ENCODE measurements at places on chromosomes 12 and 14.

- H3K27me3 ChIP-seq: peaks cover 79% of the 10 kb centered on the region
- peaks cover 8% of the 10 kb centered on the region for H3K4me1 ChIP-seq
- DNase-seq: no peak
- peak overlapping the region; percentile 17 for H3K27ac ChIP-seq
- H3K4me3 ChIP-seq: no peak overlapping the region
- H3K36me3 ChIP-seq: peaks cover 7% of the 10 kb centered on the region
These were observed 2.7 kb downstream of the OTX2 start for GRCh38 chr14:56807386-56808109.

DNA sequence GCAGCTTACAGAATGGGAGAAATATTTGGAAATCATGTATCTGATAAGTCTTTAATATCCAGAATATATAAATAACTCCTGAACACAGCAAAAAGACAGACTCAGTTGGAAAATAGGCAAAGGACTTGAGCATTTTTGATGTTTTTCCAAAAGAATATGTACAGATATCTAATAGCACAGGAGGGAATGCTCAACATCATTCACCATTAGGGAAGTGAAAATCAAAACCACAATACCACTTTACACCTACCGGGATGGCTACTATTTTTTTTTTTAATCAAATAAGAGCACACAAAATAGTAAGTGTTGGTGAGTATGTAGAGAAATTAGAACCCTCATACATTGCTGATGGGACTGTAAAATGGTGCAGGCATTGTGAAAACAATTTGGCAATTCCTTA, 75.6 kb downstream of the ANO6 start:
- DNase-seq: no peak
- H3K4me1 ChIP-seq: peaks cover 8% of the 10 kb centered on the region
- no peak overlapping the region for H3K4me3 ChIP-seq
- no peaks in the 10 kb centered on the region for H3K27me3 ChIP-seq
- no peak overlapping the region for H3K27ac ChIP-seq
- no peaks in the 10 kb centered on the region for H3K36me3 ChIP-seq

DNA sequence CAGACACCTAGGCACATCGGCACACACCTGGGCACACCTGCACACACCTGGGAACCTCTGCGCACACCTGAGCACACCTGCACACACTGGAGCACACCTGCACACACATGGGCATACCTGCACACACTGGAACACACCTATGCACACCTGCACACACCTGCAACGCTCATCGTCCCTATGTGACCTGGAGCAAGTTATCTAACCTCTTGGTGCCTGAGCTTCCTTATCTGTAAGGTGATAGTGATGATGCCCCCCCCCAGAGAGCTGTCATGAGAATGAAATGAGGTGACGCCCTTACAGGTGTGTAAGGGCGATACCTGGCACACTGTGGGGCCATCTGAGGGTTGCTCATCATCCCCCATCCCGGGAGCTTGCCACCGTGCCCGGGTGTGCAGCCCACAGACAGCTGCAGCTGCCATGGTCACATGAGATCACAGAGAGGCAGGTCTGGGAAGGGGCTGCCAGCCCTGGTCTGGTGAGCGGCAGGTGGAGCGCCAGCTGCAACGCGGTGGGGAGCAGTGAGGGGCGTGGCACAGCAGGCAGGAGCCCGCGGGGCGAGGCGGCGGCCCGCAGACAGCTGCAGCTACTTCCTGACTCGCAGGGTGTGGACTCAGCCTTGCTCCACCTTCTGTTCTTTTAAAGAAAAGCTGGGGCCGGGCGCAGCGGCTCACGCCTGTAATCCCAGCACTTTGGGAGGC, 59.9 kb upstream of the FBRSL1 start:
- no peaks in the 10 kb centered on the region for H3K27me3 ChIP-seq
- peak overlapping the region; percentile 77 for H3K4me3 ChIP-seq
- peak; percentile 58 for DNase-seq
- no peaks in the 10 kb centered on the region for H3K36me3 ChIP-seq
- peak overlapping the region; percentile 78 for H3K27ac ChIP-seq

DNA sequence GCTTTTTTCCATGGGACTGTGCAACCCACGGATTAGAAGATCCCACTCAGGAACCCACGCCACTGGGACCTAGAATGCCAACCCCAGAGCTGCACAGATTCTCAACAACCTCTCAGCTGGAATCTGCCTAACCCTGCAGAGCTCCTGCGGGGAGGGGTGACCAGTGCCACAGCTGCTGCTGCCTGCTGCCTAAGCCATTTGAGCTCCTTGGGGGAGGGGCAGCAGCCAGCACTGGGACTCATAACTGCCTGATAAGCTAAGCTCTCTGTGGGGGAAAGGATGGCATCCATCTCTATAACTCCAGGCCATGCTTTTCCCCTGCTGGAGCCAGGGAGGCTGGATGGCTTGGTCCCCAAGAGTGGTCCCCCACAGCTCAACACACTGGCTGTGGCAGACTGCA, 182.8 kb downstream of the SLC5A8 start:
- no peaks in the 10 kb centered on the region for H3K4me1 ChIP-seq
- no peak overlapping the region for H3K27ac ChIP-seq
- no peak overlapping the region for H3K4me3 ChIP-seq
- no peak for DNase-seq

GRCh38 chr12:48185181-48185919, 1.9 kb downstream of the CCDC184 start:
- H3K27me3 ChIP-seq: peaks cover 60% of the 10 kb centered on the region
- no peaks in the 10 kb centered on the region for H3K36me3 ChIP-seq
- H3K4me3 ChIP-seq: no peak overlapping the region
- peaks cover 12% of the 10 kb centered on the region for H3K4me1 ChIP-seq
- no peak overlapping the region for H3K27ac ChIP-seq

GRCh38 chr12:91023326-91024004, 18.7 kb upstream of the EPYC start:
- no peak overlapping the region for H3K27ac ChIP-seq
- no peak for DNase-seq

DNA sequence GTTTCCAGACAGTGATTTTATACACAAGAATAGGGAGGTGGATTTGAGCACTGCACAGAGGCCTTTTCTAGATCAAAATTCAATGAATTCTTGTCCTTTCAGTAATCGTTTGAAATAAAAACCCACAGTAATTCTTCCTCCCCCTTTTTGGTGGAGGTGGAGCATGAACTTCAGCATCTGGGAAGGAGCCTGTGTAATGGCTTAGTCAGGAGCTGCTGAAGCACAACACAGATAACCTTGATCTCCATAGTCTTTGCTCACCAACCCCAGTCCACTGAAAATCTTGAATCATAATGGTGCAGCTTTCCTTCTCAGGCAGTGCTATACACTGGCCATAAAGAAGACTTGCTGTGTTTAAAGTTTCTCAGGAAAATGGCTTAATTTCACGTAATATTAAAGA, 6.4 kb upstream of the TBPL2 start:
- peaks cover 2% of the 10 kb centered on the region for H3K27me3 ChIP-seq
- H3K27ac ChIP-seq: no peak overlapping the region
- DNase-seq: no peak
- no peaks in the 10 kb centered on the region for H3K36me3 ChIP-seq

DNA sequence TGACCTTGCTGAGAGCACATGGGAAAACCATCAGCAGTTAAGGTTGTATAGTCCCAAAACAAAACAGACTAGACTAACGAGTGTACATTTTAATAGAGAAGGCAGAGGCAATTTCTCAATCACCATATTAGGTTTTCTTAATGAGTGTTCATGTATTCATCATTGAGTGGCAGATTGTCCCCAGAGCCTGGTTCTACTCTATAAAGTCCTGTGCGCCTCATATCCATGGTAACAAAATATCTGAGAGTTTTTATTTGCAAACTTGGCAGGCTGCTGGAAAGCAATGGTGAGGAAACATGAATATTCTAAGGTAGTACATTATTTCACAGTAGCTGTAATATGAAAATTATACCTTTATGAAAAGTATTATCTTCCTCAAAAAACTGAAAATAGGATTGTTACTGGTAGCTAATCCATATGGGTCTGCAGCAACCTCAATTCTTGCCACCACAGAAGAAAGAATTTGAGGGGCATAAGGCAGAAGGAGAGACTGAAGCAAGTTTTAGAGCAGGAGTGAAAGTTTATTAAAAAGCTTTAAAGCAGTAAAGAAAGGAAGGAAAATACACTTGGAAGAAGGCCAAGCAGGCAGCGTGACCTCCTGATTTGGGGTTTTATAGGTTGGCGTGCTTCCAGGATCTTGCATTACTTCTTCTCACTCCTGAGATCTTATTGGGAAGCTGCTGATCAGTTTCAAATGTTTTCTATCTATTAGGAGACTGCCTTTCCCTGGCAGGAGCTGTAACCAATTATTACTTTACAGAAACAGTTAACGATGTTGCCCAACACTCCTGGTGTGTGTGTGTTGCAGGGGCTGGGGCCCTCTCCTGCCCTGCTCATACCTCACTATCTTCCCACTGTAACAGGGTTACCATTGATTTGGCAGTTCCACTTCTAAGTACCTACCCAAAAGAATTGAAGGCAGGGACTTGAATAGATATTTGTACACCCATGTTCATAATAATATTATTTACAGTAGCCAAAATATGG, 154.0 kb upstream of the NUDT4 start:
- no peak overlapping the region for H3K4me3 ChIP-seq
- no peak overlapping the region for H3K27ac ChIP-seq
- H3K27me3 ChIP-seq: peaks cover 5% of the 10 kb centered on the region
- no peak for DNase-seq
- H3K4me1 ChIP-seq: no peaks in the 10 kb centered on the region

DNA sequence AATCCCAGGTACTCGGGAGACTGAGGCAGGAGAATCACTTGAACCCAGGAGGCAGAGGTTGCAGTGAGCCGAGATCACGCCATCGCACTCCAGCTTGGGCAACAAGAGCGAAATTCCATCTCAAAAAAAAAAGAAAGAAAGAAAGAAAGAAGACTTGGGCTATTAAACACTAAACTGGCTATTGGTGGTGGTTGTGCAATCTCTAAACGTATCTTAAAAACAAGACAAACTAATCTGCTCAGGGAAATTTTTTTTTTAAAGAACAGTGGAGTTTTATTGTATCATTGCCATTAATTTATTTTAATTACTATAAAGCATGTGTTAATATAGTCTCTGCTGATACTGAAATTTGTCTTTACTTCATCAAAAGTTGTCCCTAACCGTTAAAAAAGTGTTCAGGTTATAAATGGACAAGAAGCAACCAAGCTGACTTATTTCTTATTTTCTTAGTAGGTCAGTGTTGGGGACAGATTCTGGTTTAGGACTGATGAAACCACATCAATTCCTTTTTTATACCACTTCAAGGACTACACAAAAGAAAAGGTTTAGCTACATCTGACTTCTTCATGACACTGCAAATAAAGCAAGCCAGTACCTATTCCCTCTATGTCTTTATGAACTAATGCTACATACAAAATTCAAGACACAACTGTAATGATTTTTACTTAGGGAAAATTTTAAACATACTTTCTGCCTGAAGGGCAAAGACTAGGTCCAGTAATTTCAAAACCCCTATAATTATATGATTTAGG, 68.7 kb upstream of the KRAS start:
- no peak overlapping the region for H3K27ac ChIP-seq
- no peaks in the 10 kb centered on the region for H3K36me3 ChIP-seq
- H3K4me1 ChIP-seq: peaks cover 44% of the 10 kb centered on the region
- H3K4me3 ChIP-seq: no peak overlapping the region

DNA sequence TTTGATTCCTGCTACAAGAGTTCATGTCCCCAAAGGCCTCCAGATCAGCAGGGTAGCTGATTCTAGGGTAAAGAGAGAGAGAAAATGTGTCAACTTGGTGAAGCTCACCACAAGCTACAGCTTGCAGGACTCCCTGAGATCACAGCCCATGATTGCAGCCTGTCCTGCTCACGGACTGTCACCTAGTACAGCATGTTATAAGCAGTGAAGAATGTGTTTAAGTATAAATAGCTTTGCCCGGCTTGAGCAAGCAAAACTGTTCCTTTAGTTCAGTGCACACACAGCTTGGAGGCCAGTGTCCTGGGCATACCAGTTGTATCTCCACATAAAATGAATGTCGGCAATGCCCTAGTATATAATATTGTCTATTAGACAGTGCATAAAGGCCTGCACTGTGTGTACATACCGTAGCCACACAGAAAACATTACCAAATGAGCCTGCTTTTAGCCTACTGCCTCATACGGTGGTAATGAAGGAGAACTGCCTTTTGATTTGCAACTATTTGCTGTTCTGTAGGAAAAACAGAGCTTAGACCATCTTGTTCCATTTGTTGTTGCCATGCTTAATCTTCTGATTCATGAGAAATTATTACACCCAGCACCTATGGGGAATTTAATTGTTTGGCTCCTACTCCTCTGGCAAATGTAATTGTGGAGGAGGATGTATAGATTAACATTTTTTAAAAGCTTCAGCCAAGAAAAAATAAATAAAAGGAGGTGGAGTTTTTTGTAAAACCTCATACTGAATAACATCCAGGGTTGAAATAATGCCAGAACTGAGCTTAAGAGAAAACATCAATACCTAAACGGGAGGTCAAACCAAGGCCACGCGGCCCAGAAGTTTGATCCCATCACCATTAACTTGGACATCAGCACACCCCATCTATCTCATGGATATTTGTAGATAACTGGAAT, 108.1 kb upstream of the G2E3 start:
- no peak overlapping the region for H3K27ac ChIP-seq
- no peaks in the 10 kb centered on the region for H3K36me3 ChIP-seq
- H3K27me3 ChIP-seq: no peaks in the 10 kb centered on the region
- no peak overlapping the region for H3K4me3 ChIP-seq
- no peaks in the 10 kb centered on the region for H3K4me1 ChIP-seq

DNA sequence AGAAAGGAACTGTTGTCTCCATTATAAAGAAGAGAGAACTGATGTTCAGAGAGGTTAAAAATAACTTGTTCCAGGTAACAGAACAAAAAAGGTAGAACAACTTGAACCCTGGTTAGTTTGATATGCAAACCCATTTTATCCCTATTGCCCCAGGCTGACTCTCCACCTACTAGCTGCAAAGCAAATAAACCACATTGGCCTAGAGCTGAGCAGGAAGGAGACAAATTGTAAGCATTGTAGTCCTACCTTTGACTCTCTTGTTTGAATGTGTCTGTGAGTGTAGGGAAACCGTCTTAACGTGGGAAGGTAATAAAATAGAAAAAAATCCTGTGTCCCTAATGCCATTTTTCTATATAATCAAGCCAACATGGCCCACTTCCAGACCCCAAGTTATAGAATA, 126.4 kb downstream of the CCER1 start:
- no peak overlapping the region for H3K27ac ChIP-seq
- no peak overlapping the region for H3K4me3 ChIP-seq
- no peaks in the 10 kb centered on the region for H3K36me3 ChIP-seq
- no peak for DNase-seq
- no peaks in the 10 kb centered on the region for H3K4me1 ChIP-seq

GRCh38 chr14:61524211-61524806, 171.0 kb upstream of the HIF1A start:
- DNase-seq: no peak
- peaks cover 62% of the 10 kb centered on the region for H3K4me1 ChIP-seq
- no peaks in the 10 kb centered on the region for H3K27me3 ChIP-seq
- H3K4me3 ChIP-seq: peak overlapping the region; percentile 64

DNA sequence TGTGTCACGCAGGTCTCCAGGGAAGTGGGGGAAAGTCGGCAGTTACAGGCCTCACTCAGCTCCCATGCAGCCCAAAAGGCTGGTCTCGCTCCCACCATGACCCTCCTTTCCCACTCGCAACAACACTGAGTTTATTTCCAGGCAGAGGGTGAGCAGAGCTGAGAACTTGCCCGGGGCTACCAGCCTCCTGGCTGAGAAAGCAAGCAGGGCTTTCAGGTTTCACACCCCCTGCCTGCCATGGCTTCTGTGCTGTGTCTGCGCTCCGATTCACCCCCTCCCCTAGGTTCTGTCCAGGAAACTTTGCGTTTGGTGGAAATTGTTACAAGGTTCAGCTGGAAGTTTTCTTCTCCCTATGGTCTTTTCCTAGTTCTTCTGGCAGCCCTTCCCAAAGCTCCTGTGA, 17.1 kb downstream of the OR10G2 start:
- peaks cover 6% of the 10 kb centered on the region for H3K27me3 ChIP-seq
- DNase-seq: no peak
- H3K36me3 ChIP-seq: no peaks in the 10 kb centered on the region
- no peaks in the 10 kb centered on the region for H3K4me1 ChIP-seq
